ENCODE measurements at places on chromosomes 16 and 17. TPM values are rescaled to one million over a fixed set of nuclear protein-coding genes. Genes with fewer than 3 reads are reported as not detected.

- DNase-seq, result no peak
These were observed 103.2 kb upstream of the SDK2 start for GRCh38 chr17:73747221-73748002.

HBQ1 gene
- total RNA-seq, result not detected

GRCh38 chr17:7841396-7841914 lies 7.4 kb downstream of the KDM6B start:
- peak; percentile 83 for DNase-seq

DNA sequence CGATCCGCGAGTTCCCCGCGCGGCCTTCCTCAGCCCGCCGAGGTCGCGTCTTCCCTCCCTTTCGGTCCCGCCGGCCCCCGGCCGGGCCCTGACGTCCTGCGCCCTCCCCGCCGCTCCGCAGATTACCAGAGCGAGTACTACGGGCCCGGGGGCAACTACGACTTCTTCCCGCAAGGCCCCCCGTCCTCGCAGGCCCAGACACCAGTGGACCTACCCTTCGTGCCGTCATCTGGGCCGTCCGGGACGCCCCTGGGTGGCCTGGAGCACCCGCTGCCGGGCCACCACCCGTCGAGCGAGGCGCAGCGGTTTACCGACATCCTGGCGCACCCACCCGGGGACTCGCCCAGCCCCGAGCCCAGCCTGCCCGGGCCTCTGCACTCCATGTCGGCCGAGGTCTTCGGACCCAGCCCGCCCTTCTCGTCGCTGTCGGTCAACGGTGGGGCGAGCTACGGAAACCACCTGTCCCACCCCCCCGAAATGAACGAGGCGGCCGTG lies 5.4 kb downstream of the LHX1 start:
- no peak for DNase-seq

DNA sequence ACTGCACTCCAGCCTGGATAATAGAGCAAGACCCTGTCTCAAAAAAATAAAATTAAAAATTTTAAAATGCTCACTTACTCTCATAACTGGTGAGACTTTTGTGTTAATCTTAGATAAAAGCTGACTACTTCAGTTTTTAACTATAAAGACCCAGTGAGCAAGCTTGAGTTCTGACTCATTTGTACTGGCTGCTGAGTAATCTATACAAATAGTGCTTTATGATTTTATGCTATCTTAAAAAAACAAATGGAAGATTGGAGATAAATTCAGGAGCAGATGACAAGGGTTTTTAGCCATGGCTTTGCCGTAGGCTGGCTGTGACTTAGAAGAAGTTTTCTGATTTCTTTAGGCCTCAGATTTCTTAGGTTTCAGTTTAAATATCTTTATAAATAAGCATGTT lies 30.5 kb downstream of the SNTB2 start:
- no peak for DNase-seq

GRCh38 chr16:8342276-8342675 lies 248.0 kb downstream of the TMEM114 start:
- DNase-seq, result no peak

- DNase-seq, result no peak
These were observed 169.5 kb downstream of the C16orf78 start for GRCh38 chr16:49542946-49543630.

DNA sequence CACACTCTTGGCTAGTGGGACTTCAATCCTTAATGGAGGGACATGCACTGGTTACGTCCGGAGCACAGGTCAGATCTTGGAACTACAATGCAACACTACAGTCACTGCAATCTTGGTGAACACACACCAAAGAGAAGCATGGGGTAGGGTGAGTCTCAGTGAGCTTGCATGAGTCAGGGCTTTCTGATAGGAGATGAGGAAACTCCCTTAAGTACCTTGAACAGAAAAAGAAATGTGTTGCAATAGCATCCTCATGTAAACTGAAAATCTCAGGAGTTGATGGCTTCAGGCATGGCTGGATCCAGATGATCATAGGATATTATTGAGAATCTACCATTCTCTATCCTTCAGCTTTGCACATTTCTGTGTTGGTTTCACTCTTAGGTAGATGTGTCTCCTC lies 54.1 kb downstream of the CES1 start:
- DNase-seq, result no peak

DNA sequence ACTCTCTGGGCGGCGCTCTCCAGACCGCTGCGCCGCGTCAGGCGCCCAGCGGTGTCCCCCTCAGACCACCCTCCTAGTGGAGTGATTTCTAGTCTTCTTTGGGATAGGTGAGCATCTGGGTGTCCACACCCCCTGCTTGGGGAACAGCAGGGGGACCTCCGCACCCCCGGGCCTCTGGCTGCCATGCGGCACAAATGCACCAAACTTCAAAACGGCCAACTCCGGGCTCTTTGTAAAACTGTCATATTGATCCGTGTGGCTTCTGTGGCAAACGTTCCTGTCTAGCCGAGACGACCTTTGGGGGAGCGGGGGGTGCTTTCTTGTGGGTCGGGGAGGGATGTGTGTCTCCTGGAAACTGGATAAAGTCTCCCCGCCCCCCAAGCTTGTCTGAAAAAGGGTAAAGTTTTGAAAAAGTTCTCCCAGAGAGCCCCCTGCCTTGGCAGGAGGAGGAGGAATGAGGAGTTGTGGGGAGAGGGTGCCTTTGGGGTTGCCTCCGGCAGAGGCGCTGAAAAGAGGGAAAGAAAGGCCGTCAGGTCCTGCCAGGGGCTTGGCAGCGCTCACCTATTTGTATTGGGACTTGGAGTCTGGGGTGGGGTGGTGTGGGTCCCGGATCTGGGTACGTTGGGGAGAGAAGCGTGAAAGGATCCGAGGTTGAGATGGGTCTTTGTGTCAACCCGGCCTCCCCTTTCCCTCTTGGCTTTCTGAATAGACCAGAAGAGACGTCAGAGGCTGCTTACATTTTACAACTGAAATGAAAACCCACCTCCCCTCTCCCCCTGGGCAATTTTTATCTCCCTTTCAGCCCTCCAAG lies 2.2 kb upstream of the CHD3 start:
- DNase-seq, result peak; percentile 44

RGS11 gene
- 0.54 TPM for total RNA-seq
